ENCODE measurements at places on chromosomes 6 and 20.

GRCh38 chr6:1670711-1671462 is 61.2 kb downstream of the FOXC1 start:
- DNase-seq, result no peak

GRCh38 chr6:51839726-51840374 is 247.6 kb downstream of the PKHD1 start:
- no peak for DNase-seq

- DNase-seq, result no peak
These were observed at the start of gene ZNF512B for GRCh38 chr20:63969838-63970713. Gene ZNF512B, minus strand, starts transcription at chr20:63969930. Its CDS starts 1,980 bp downstream, at chr20:63967950.

DNA sequence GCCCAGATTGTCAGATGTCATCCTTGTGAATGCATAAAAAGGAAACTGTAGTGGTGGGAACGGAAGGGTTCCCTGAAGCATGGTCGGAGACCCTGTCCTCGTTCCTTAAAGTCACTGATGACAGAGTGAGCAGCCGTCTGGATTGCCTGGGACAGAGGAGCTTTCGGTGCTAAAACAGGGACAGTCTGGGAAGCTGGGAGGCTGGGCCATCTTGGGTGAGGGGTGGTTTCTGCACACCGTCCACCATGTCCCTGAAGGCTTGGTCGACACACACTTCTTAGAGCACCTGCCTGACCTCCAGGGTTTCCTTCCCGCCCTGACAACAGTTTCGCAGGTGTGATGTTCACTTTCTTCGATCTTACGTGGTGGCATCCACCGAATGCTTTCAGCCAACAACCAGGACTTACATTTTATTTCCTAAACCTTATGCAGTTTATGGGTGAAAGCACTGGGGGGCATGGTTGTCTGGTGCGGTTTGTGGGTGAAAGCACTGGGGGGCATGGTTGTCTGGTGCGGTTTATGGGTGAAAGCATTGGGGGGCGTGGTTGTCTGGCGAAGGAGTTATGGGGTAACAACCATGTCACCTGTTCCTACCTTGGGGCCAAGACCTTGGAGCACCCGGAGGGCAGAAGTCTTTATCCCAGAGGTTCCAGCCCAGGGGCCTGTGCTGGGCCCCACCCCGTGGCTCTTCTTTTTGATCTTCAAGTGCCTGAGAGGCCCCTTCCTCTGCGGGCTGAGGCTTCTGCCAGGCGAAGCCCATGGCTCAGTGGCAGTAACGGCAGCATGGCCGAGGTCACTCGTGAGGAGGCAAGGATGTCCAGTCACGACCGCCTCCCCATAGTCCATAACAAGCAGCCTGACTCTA is 81.7 kb upstream of the FRMD1 start:
- DNase-seq, result no peak

DNA sequence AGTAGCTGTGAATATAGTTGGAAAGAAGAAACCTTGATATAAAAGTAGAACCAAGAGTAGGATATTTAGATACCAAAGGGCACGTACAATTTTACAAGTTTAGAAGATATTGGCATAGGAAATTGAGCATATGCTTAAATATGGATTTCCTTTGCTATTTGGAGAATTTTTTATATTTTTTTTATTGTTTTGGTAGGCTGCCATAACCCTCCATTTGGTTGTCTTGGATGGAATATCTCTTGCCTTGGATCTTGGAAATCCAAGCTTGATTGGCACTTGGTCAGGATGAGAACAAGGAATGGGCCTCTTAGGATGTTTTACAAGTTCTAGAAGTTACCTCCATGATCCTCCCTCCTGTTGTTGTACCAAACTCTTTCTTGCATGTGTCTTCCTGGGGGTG is 297.1 kb downstream of the PRL start:
- DNase-seq, result no peak

- DNase-seq, result no peak
These were observed 9.4 kb upstream of the STXBP5 start for GRCh38 chr6:147194652-147195411.

GRCh38 chr6:105545947-105546731 is 143.3 kb upstream of the PREP start:
- DNase-seq, result no peak

DNA sequence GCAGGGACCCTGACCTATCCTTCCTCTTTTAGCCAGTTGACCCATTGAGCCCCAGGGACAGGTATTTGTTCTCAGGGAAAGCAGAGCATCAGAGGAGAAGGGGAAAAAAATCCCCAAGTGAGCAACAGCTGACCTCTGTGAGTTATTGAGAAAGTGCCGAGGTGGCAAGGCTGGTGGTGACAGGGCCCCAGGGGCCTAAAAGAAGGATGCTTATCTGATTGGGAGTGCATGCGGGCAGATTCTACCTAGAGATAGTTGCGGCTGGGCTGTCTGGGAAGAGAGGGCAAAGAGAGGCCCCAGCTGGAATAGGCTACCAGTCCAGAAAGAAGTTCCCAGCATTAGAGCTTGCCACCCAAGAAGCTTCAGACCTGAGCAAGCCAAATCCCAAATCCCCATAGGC is 26.5 kb upstream of the MAFB start:
- no peak for DNase-seq
